ENCODE measurements at places on chromosomes 16 and 17. TPM values are rescaled to one million over a fixed set of nuclear protein-coding genes. Genes with fewer than 3 reads are reported as not detected.

GRCh38 chr17:79515646-79516571 lies 94.9 kb downstream of the RBFOX3 start:
- H3K4me1 ChIP-seq: peaks cover 23% of the 10 kb centered on the region
- no peaks in the 10 kb centered on the region for H3K36me3 ChIP-seq
- peaks cover 23% of the 10 kb centered on the region for H3K27me3 ChIP-seq
- no peak overlapping the region for H3K4me3 ChIP-seq

- no peak overlapping the region for H3K27ac ChIP-seq
- no peak for DNase-seq
- peaks cover 84% of the 10 kb centered on the region for H3K27me3 ChIP-seq
- no peaks in the 10 kb centered on the region for H3K4me1 ChIP-seq
- no peak overlapping the region for H3K4me3 ChIP-seq
These were observed 7.0 kb downstream of the CRHR1 start for GRCh38 chr17:45791041-45791582.

GRCh38 chr17:77571155-77571981 lies 387.1 kb upstream of the TNRC6C start:
- no peak for DNase-seq
- H3K27ac ChIP-seq: no peak overlapping the region
- peaks cover 9% of the 10 kb centered on the region for H3K4me1 ChIP-seq
- no peaks in the 10 kb centered on the region for H3K36me3 ChIP-seq
- peak overlapping the region; percentile 25 for H3K4me3 ChIP-seq

- DNase-seq: no peak
- H3K4me1 ChIP-seq: peaks cover 16% of the 10 kb centered on the region
- no peak overlapping the region for H3K27ac ChIP-seq
- no peaks in the 10 kb centered on the region for H3K36me3 ChIP-seq
- no peak overlapping the region for H3K4me3 ChIP-seq
These were observed 1.2 kb upstream of the BCO1 start for GRCh38 chr16:81237282-81237681.

DNA sequence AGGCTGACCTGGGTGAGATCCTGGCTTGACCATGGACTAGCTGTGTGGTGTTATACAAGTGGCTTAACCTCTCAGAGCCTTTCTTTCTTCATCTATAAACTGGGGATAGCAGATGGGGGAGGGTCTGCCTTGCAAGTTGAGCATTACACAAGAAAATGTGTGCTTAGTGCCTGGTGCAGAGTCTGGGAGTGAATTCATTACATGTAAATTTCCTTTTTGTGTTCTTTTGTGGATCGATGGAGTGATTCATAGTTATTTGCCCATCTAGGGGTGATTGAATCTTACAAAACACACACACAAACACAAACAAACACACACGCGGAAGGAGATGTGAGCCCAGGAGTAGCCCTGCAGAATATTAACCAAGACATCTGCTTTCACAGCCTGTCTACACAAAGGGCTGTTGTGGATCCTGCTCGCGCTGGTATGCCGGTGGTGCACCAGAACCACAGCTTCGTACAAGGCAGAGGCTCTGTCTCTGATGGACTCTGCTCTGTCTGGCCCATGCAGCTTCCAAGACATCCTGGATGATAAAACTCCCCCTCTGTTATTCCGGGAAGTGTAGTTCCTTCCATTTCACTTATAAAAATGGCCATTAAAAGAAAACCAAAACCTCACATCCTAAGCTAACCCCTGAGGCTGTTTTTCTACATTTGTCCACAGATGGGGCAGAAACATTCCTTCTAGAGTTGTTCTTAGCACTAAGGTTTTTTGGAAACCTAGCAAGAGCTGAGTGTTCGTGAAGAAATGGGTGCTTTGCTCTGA lies 86.1 kb downstream of the UTP18 start:
- H3K4me1 ChIP-seq: peaks cover 12% of the 10 kb centered on the region
- no peak for DNase-seq
- no peaks in the 10 kb centered on the region for H3K36me3 ChIP-seq
- no peak overlapping the region for H3K4me3 ChIP-seq

DNA sequence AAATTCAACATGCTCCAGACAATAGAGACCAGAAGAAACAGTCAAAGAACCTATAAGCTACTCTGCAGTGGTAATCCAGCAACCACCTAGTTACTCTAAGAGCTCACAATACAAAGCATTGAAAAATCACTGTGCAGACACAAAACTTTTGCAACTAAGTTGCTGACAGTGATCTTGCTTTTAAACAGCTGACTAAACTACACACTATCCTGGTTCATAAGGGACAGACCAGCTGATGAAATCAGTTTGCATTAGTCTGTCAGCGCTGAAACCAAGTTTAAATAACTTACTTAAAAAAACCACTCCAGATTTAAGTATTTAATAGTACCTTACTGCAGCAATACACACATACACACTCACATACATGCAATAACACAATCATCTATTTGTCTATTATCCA lies 4.6 kb downstream of the VEZF1 start:
- peak overlapping the region; percentile 81 for H3K4me3 ChIP-seq
- H3K36me3 ChIP-seq: peaks cover 29% of the 10 kb centered on the region
- no peaks in the 10 kb centered on the region for H3K27me3 ChIP-seq
- H3K27ac ChIP-seq: no peak overlapping the region
- DNase-seq: no peak

GRCh38 chr16:4637501-4638166 lies 13.0 kb downstream of the MGRN1 start:
- H3K36me3 ChIP-seq: peaks cover 4% of the 10 kb centered on the region
- H3K27me3 ChIP-seq: no peaks in the 10 kb centered on the region
- H3K27ac ChIP-seq: no peak overlapping the region
- H3K4me1 ChIP-seq: peaks cover 14% of the 10 kb centered on the region
- no peak for DNase-seq

- H3K27me3 ChIP-seq: no peaks in the 10 kb centered on the region
- H3K4me1 ChIP-seq: peaks cover 42% of the 10 kb centered on the region
- peaks cover 23% of the 10 kb centered on the region for H3K36me3 ChIP-seq
- H3K4me3 ChIP-seq: no peak overlapping the region
These were observed 53.1 kb downstream of the TEX2 start for GRCh38 chr17:64209983-64210382.

- H3K27ac ChIP-seq: no peak overlapping the region
- H3K36me3 ChIP-seq: no peaks in the 10 kb centered on the region
- H3K4me3 ChIP-seq: no peak overlapping the region
- H3K27me3 ChIP-seq: no peaks in the 10 kb centered on the region
- no peaks in the 10 kb centered on the region for H3K4me1 ChIP-seq
These were observed 217.4 kb upstream of the COX10 start for GRCh38 chr17:13851889-13852288.

- H3K36me3 ChIP-seq: peaks cover 13% of the 10 kb centered on the region
- DNase-seq: no peak
- no peak overlapping the region for H3K4me3 ChIP-seq
- no peaks in the 10 kb centered on the region for H3K27me3 ChIP-seq
These were observed 80.2 kb upstream of the STAC2 start for GRCh38 chr17:39305978-39306377.

DNA sequence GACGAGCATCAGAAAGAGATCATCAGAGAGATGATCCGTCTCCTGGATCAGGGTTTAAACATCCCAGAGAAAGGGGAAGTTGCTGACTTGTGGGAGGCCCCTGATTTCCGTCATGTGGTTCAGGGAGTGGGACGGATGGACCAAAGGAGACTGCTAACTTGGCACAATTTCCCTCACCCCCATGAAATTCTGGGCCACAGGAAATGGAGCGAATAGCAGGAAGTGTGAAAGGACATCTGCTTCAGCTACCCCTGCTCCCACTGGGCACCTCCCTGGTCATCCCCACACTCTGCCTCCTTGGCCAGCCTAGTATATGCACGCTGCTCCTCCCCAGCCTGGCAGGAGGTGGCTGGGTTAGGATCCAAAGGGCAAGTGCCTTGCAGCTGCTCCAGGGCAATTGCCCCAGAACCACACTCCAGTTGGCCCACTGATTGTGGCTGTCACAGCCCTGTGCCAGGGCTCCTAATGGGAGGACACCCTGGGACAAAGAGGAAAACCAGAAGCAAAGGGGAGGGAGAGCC lies 1.3 kb downstream of the ARRB2 start:
- peaks cover 5% of the 10 kb centered on the region for H3K4me1 ChIP-seq
- no peak for DNase-seq
- H3K27ac ChIP-seq: no peak overlapping the region
- H3K36me3 ChIP-seq: no peaks in the 10 kb centered on the region

DNA sequence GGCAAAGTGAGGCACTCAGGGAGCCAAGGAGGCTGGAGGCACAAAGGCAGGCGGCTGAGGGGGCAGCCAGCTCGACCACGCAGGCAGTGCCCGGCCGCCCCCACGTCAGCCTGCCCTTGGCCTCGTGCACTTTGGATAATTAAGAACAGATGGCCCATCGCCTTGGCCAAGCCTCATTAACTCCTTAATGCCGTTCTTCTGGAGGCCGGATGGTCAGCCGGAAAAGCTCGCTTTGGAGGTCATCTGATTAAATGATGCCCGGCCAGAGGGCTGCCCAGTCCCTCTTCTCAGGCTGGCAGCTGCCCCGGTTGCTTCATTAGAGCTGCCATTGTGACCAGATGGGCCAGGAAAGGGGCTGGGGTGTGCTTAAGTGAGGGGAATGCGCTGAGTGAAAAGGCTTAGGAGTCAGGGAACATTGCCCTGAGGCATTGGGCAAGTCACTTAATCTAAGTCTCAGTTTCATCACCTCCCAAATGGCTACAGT lies 364.0 kb downstream of the NPIPA8 start:
- DNase-seq: no peak
- H3K36me3 ChIP-seq: no peaks in the 10 kb centered on the region
- H3K4me1 ChIP-seq: peaks cover 20% of the 10 kb centered on the region

DNA sequence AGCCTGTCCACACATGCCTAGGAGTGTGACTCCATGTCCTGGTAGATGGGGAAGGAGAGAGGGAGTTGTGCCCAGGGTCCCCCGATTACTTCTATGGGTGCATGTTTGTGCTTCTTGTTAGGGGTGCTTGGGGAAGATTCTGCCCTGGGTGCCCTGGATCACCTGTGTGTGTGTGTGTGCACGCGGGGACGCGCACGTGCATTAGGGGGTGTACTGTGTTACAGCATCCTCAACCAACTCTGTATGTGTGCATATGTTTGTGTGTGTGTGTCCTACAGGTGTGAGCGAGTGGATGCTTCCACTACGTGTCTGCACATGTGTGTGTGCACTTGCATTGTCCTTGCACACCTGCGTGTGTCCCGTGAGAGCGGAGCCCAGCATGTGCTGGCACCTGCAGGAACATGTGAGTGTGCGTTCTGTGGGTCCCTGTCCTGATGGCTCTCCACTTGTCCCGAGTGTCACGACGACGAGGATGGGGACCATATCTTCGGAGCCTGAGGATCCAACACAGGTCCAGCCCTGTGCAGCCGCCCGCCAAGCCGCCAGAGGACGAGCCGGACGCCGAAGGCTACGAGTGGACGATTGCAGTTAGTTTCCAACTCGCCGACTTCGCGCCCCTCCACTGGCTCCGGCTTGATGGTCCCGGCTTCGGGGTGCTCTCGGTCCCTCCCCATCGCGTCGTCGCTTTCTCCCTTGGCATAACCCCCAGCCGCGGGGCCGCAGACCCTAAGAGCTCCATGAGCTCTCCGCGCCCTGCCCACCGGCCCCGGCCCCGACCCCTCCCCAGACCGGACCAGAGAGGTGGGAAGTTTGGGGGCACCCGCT lies 6.0 kb upstream of the TBC1D3B start:
- no peaks in the 10 kb centered on the region for H3K36me3 ChIP-seq
- H3K4me1 ChIP-seq: peaks cover 5% of the 10 kb centered on the region
- H3K4me3 ChIP-seq: peak overlapping the region; percentile 85
- H3K27me3 ChIP-seq: peaks cover 65% of the 10 kb centered on the region

GRCh38 chr17:7987112-7987893 lies 15.1 kb upstream of the GUCY2D start:
- H3K27me3 ChIP-seq: peaks cover 40% of the 10 kb centered on the region
- no peak overlapping the region for H3K4me3 ChIP-seq
- H3K36me3 ChIP-seq: no peaks in the 10 kb centered on the region
- H3K4me1 ChIP-seq: no peaks in the 10 kb centered on the region

GRCh38 chr16:22887445-22887844 lies 73.5 kb downstream of the HS3ST2 start:
- no peaks in the 10 kb centered on the region for H3K36me3 ChIP-seq
- H3K4me3 ChIP-seq: no peak overlapping the region
- no peak for DNase-seq
- H3K4me1 ChIP-seq: no peaks in the 10 kb centered on the region

DNA sequence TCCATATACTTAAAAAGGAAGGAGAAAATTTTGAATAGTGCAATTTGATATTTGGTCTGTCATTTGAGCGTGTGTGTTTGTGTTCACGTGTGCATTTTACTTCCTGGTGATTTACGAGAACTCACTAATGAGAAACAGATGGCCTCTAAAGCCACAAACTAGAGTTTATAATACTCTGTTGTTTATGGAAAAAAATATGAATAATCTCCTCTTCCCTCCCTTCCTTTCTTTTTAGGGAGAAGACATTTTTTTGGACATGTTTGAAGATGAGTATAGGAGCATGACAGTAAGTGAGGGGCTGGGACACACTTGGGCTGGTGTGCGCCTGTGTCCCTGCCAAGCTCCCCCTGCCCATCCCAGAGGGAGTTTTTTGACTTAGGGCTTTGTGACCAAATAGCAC lies 102.7 kb downstream of the CLEC16A start:
- DNase-seq: no peak
- H3K36me3 ChIP-seq: peaks cover 23% of the 10 kb centered on the region
- H3K4me3 ChIP-seq: peak overlapping the region; percentile 16
- peak overlapping the region; percentile 62 for H3K27ac ChIP-seq
- H3K4me1 ChIP-seq: peaks cover 35% of the 10 kb centered on the region
- no peaks in the 10 kb centered on the region for H3K27me3 ChIP-seq

GRCh38 chr17:59160157-59161025 lies 4.8 kb downstream of the PRR11 start:
- no peak overlapping the region for H3K27ac ChIP-seq
- no peaks in the 10 kb centered on the region for H3K36me3 ChIP-seq
- H3K4me3 ChIP-seq: no peak overlapping the region
- H3K4me1 ChIP-seq: peaks cover 10% of the 10 kb centered on the region
- no peaks in the 10 kb centered on the region for H3K27me3 ChIP-seq

SLC43A2 gene
- 28.6 TPM for total RNA-seq

SOX15 gene
- 4.0 TPM for total RNA-seq

SPECC1 gene
- total RNA-seq: 38.0 TPM

TOM1L2 gene
- total RNA-seq: 62.5 TPM

XAF1 gene
- 2.1 TPM for total RNA-seq

ALDOC gene
- total RNA-seq: 12.6 TPM

SPEM3 gene
- not detected for total RNA-seq

SCNN1B gene
- 4.3 TPM for total RNA-seq

CCDC200 gene
- total RNA-seq: not detected

ZFP3 gene
- total RNA-seq: 0.53 TPM

Data from type B pancreatic cell (in vitro differentiated cells).